Caudate nucleus (tissue), 63 donors: ENCODE measurements at places on chromosomes 5 and 9.

- no peak for DNase-seq
These were observed 132.8 kb upstream of the RUSC2 start for GRCh38 chr9:35357116-35357515.

DNA sequence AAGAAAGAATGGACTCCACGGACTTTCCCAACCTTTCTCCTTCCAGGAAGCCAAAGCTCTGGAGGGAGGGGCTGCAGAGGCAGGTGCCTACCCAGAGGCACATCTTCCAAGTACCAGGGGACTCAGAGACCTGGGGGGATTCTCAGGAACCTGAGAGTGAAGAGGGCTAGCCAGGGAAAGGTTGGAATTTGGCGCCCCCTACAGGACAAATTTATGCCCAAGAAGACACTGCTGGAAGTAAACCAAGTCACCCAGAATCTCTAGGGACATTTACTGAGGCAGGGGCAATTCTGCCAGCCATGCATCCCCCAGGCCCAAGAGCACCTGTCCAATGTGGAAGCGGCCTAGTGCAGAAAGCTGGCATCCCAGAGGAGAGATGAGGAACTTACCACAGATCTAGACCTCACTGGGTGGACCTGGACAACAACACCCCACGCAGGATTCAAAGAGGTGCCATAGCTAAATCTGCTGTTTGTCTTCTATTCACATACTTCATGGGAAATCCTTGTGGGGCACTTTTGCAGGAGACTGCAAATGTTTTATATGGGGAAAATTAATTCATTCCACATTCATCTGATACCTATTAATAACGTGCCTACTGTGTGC is 25.9 kb upstream of the IDNK start:
- DNase-seq: peak; percentile 8

DNA sequence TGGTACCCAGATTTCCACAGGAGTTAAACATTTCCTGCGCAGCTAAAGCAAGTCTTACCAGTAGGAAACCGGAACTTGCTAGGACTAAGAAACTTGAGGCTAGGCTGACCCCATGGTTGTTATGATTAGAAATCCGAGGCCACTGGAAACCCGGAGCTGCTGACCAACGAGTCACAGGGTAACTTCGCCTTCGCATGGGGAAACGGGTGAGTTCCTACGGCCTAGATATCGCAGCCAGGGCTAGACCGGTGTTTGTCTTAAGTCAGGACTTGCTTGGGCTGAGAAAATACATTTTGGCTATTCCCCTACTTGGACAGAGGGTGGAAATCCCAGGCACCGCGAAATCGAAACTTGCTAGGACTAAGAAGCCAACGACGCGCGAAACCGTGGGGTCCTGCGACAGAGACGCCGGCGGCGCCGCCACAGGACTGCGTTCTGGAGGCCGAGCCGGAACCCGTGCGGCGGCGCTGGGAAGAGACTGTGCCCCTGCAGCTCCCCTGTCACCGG is 1.6 kb upstream of the ANXA2R start:
- peak; percentile 27 for DNase-seq

DNA sequence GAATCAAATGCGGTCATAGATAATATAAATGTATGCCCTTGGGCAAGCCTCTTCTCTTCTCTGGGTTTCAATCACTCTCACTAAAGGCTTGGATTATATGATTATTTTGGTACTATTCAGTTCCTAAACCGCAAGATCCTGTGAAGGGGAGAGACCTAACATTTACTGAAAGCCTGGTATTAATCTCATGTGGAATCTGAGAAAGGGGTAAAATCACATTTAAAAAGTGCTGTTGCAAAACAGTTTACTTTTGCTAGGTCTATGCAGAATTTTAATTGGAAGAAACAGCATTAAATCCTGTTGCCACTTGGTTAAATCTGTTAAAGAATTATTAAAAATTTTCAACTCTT is 50.7 kb downstream of the SLC44A1 start:
- DNase-seq: no peak

- no peak for DNase-seq
These were observed 232.8 kb upstream of the PTGER4 start for GRCh38 chr5:40446910-40447309.

GRCh38 chr5:14842117-14842516 is 29.5 kb downstream of the ANKH start:
- DNase-seq: no peak

GRCh38 chr5:107736638-107737037 is 65.9 kb upstream of the EFNA5 start:
- no peak for DNase-seq

DNA sequence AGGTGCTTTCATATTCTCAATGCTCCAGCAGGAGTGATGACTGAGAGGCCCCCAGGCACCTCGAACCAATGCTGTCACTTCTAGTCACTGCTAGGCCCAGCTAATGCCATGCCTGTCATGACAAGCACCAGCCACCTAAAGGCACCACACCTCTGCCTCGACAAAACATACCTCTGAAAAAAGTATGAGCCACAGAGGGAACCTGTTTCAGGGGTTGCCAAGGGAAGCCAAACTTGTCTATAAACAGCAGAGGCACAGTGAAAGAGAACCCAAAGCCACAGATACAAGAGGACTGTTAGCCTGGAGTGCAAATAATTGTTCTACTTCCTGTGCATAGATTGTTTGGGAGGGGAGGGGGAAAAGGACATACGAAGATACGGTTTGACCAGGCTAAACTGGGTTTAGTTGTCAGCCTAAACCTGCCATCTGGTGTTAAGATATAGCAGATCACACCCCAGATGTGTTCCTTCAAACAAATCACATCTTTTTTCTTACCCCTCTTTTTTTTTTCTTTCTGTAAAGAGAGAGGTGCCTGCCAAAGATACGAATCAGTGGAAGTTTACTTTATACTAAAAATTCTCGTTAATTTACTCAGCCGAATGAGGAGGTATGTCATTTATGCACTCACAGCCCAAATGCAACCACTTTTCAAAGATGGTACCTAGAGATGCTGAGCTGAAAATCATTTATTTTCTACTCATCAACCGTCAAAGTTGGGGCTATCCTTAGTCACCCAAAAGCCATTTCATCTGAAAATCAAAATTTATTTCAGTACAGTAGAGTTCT is 45.7 kb downstream of the BNC2 start:
- no peak for DNase-seq

- no peak for DNase-seq
These were observed 282.7 kb upstream of the POU5F2 start for GRCh38 chr5:94024101-94024500.

GRCh38 chr9:119020730-119021333 is 348.4 kb downstream of the BRINP1 start:
- DNase-seq: no peak

- DNase-seq: no peak
These were observed 7.9 kb downstream of the DTWD2 start for GRCh38 chr5:118980438-118980837.

DNA sequence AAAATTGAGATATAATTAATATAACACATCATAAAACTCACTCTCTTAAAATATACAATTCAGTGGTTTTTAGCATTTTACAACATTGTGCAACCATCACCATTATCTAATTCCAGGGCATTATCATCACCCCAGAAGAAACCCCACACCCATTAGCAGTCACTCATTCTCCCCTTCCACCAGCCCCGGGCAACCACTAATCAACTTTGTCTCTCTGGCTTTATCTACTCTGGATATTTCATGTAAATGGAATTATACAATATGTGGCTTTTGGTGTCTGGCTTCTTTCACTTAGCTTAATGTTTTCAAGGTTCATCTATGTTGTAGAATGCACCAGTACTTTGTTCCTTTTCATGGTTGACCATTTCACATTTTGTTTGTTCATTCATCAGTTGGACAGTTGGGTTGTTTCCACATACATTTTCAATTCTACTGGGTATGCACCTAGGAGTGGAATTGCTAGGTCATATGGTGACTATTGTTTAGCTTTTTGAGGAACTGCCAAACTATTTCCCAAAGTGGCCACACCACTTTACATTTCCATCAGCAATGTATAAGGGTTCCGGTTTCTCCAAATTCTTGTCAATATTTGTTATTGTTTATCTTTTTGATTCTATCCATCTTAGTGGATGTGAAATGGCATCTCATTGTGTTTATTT is 62.4 kb downstream of the MARCHF3 start:
- no peak for DNase-seq

DNA sequence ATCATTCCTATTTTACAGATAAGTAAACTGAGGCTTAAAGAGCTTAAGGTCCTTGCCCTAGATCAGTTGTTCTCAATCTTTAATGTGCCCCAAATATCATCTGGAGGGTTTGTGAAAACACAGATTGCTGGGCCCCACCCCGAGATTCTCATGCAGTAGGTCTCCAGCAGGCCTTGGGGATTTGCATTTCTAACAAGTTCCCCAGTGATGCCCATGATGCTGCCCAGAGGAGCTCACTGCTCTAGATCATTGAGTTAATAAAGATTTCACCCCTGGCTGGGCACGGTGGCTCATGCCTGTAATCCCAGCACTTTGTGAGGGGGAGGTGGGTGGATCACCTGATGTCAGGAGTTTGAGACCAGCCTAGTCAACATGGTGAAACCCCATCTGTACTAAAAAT is 42.8 kb upstream of the RAD23B start:
- DNase-seq: no peak

DNA sequence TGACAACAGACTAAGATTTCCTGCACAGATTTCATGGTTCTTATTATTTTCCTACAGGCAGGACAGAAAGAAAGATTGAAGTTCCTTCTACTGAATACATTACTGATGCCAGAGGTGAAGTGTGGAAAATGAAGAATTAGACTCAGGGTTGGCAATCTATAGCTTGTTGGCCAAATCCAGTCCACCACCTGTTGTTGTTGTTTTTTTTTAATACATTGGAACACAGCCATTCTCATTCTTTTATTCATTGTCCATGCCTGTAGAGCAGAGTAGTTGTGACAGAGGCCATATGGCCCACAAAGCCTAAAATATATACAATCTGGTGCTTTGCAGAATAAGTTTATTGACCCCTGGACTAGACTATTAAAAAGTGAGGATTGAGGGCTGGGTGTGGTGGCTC is 5.8 kb upstream of the PLPPR1 start:
- DNase-seq: no peak

- no peak for DNase-seq
These were observed 52.9 kb upstream of the KIAA1958 start for GRCh38 chr9:112433499-112434392.

DNA sequence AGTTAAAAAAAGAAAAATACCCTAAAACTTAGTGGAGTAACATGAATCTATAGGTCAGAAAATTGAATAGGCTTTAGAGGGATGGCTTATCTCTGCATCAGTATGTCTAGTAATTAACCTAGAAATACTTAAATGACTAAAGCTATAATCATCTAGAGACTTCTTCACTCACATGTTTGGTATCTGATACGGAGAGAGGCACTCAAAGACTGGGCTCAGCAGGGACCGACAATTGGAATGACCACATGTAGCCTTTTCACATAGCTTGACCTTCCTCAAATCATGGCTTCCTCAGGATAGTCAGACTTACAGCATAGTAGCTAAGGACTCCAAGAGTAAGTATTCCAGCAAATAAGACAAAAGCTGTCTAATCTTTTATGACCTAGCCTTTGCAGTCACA is 105.3 kb upstream of the RORB start:
- no peak for DNase-seq

- no peak for DNase-seq
These were observed 20.5 kb upstream of the JAK2 start for GRCh38 chr9:4964540-4964939.

- no peak for DNase-seq
These were observed 17.3 kb downstream of the TLN1 start for GRCh38 chr9:35714579-35715252.

- no peak for DNase-seq
These were observed 115.2 kb upstream of the ST8SIA4 start for GRCh38 chr5:101018299-101018698.

GRCh38 chr5:82384034-82384750 is 106.0 kb upstream of the RPS23 start:
- no peak for DNase-seq

DNA sequence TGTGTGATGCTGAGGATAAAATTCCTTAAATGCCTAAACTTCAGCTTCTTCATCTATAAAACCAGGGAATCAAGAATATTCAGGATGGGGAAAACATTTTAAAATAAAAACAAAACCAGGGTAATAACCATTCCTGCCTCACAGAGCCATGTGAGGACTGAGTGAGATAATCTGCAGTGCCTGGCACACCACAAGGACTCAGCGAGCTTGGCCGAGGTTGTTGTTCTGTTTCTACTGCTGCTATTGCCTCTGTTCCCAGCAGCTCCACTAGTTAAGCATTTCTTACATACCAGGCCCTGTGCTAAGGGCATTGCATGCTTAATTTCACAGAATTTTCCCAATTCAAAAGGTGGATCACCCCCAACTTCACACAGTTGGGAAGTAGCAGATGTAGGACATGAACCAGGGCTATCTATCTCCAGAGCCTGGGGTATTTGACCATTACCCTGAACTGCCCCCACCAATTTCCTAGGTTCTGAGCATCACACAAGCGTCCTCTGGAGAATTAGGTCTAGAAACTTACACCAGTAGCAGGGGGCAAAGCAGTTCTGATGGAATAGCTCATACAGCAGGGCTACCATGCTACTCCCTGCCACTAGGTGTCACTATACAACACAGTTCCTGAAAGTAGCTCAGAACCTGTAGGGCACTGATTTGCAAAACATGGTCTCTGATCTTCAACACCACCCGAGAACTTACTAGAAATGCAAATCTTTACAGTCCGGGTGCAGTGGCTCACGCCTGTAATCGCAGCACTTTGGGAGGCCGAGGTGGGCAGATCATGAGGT is 74.3 kb downstream of the LRSAM1 start:
- DNase-seq: no peak

GRCh38 chr5:59236448-59236847 is 653.6 kb downstream of the RAB3C start:
- DNase-seq: no peak

- DNase-seq: no peak
These were observed 11.0 kb downstream of the PRDM12 start for GRCh38 chr9:130675396-130675795.

DNA sequence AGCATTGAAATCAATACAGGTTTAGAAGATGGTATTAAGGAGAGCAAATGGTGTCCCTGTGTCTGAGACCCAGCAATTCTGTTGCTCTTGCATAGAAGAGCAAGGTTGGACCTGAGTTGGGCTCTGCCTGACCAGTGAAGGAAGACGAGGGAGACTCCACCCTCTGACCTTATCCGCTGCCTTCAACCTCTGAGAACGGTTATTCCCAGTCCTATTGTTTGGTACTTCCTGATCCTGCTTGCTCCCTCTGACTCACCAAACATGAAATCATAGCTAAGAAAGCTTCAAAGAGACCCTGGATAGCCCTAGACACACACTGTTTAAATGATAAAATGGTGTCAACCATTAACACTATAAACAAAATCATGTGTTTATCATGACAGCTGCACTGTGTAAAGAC is 218.5 kb downstream of the PLK2 start:
- no peak for DNase-seq

GRCh38 chr5:170297589-170298462 is at the start of gene LCP2:
LCP2 (minus strand) TSS chr5:170297777; CDS start chr5:170297611, 166 bp downstream.
- no peak for DNase-seq
